B cell (primary cell): ENCODE measurements at places on chromosomes 2 and 18. TPM values are rescaled to one million over a fixed set of nuclear protein-coding genes. Genes with fewer than 3 reads are reported as not detected.

The COL6A3 gene
- 0.01 and 0.03 TPM in 2 replicates for polyA plus RNA-seq

The ARL5A gene
- 17.9 and 18.2 TPM in 2 replicates for polyA plus RNA-seq

The PTGR3 gene
- polyA plus RNA-seq: 20.5 and 27.5 TPM in 2 replicates

GRCh38 chr18:48023334-48024008, 93.0 kb upstream of the SMAD2 start:
- no peak for DNase-seq

GRCh38 chr18:61400016-61400635, 66.9 kb downstream of the CDH20 start:
- DNase-seq: no peak

GRCh38 chr2:185522472-185522871, 216.1 kb upstream of the FSIP2 start:
- DNase-seq: no peak

GRCh38 chr2:142217804-142218203, 87.0 kb upstream of the LRP1B start:
- DNase-seq: no peak

DNA sequence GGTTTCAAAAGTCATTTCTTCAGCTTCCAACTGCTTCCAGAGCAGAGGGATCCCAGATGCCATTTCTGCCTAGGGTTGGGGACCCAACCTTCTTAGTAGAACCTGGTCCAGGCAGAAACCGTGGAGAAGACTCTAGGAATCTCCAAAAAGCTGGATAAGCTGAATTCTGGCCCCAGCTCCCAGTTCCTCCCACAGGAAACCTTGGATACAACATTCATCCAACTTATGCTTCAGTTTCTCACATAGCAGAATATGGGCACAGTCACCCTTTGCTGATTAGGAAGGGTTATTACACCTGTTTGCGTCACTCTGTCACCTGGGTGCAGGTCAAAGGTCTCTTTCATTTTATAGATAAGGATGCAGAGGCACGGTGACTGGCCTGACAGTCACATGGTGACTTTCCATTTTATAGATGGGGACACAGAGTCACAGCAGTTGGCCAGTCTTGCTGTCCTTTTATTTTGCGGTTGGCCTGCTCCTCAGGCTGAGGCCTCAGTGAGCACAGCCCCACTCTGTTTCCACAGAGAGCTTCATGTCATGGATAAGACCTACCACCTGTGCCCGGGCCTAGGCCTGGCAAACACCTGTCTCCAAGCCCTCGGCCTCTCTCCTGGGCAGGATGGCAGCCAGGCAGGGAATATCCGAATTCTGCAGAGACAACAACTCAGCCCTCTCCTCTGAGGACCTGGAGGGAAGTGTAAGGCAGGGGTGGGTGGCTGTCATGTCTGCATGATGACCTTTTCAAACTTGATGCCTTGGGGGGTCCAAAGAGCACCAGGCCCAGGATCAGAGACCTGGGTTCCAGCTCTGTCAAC, 148.8 kb downstream of the SMAD7 start:
- DNase-seq: no peak

DNA sequence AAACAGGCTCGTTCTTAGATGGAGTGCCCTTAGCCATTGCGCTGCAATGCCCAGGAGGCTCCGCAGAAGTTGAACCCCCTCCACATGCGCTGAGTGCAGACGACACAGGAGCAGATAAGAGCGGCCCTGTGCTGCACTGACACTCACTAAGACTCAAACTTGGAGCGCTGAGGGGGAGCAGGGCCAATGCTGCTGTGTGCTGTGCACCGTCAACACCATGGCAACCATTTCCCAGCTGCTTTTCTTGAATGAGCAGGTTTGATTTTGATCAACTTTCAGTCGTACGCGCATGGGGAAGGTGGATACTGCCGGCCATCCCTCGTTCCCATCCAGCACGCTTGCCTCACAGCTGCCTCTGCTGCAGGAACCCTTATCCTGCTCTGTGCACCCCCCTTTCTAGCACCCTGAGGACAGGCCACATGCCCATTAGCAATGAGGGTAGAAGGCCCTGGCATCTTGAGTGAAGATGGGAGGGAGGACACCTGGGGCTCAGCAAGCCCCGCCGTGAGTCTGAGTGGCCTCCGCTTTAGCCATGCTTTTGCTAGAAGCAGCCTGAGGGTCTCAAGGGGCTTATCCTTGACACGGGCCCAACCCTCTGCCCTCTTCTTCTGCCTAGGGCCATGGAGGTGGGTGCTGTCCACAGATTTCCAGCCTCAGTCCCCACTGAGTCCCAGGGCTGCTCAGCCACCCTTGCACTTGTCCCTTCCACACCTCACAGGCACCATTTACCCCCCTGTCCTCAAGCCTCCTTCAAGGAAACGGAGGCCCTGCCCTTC, 271.9 kb downstream of the PHLPP1 start:
- no peak for DNase-seq
